NCI-H1048 (cell line): ENCODE measurements at places on chromosomes 5 and 9.

DNA sequence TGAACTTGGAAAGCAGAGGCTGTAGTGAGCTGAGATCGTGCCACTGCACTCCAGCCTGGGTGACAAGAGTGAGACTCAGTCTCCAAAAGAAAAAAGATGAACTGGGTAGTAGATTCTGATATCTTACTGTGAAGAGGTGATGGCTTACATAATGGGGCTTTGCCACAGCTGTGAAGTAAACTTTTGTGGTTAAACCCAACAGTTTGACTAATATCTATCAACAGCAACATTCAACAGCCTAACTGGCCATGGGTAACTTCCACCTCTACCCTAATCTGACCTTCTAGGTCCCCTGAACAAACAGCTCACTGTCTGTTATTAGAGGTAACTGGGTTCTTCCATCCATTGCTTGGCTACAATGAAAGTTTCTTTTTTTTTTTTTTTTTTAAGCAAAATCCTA lies 52.1 kb downstream of the TLE1 start:
- DNase-seq = no peak

- DNase-seq = no peak
Measured at GRCh38 chr9:134314039-134314949, 12.0 kb upstream of the RXRA start.

- no peak for DNase-seq
Measured at GRCh38 chr5:169635936-169636335, 1.1 kb upstream of the DOCK2 start.

GRCh38 chr5:174454890-174455289 lies 269.5 kb upstream of the MSX2 start:
- DNase-seq = no peak

DNA sequence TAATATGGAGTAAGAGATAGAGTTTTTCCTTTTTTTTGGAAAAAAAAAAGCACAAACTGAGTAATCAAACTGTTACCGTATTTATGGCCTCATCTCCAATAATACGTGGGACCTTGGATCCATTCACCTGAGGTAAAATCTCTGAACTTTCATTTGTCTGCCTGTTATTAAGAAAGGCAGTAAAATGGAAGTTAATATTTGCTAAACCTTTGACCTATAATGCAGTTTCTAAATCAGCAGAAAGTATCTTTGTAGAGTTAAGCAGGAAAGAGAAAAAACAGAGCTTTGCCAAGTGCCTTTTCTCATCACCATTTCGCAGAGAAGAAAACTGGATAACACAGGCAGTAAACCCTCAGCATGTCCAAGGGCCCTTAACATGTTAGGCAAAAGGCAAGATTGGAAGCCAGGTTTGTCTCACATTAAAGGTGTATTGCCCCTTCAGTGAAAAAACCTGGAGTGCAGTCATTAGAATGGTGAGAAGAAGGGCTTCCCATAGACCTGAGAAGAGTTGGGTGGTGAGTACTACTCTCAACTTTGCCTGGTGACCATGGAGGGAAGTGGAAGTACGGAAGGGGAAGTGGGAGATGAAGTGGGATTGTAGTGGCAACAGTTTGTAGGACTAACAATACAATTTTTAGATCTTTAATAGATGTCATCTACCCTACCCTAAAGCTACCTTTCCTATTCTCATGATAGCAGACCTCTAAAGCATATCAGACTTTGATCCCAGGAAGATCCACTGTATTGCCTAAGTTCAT lies 65.4 kb upstream of the GRAMD2B start:
- no peak for DNase-seq

GRCh38 chr5:87588316-87588715 lies 175.6 kb upstream of the CCNH start:
- DNase-seq = no peak
